ENCODE measurements at places on chromosomes 4 and X.

- DNase-seq: no peak
Measured at GRCh38 chr4:101500742-101501141, 153.4 kb upstream of the PPP3CA start.

- DNase-seq: peak; percentile 53
Measured at GRCh38 chr4:89158884-89159503, 47.7 kb downstream of the TIGD2 start.

GRCh38 chr4:95660719-95661118 lies 111.9 kb upstream of the UNC5C start:
- DNase-seq: no peak

DNA sequence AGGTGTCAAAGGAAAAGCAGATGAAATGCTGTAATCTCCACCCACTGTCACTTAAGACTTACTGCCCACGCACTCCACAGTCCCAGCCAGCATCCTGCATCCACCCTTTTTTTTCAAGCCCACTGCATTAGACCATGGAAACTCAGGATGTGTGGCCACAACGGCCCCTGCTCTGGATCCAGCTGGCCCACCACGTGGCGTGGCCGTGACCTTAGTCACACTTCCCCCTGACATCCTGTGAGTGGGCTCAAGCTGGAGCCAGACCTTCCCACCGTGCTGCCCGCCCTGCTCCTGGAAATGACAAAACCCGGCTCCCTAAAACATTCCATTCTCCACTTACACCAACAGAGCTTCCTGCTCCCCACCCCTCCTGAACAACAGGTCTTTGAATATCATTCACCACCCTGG lies 588.3 kb upstream of the DIPK2B start:
- DNase-seq: no peak

GRCh38 chrX:132853040-132853439 lies 105.4 kb downstream of the HS6ST2 start:
- DNase-seq: no peak

GRCh38 chrX:19846995-19847790 lies 40.2 kb downstream of the SH3KBP1 start:
- DNase-seq: no peak

- DNase-seq: no peak
Measured at GRCh38 chr4:6506616-6507140, 34.3 kb upstream of the PPP2R2C start.

DNA sequence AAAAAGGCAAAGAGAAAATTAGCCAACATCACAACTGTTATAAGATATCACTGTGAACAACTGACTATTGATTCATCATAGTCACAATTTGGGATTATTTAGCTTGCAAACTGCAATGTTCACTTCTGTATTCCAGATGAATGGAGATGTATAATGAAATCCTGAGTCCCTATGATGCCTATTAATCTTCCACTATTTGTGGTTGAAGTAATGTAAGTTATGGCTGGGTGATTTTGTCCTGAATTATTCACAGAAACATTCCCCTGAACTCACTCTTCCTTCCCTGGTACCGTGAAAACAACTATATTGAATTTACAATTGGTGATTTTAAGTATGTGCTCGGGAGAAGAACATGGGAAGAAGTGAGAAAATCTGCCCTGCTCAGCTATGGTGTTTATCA lies 50.8 kb upstream of the NPFFR2 start:
- no peak for DNase-seq

DNA sequence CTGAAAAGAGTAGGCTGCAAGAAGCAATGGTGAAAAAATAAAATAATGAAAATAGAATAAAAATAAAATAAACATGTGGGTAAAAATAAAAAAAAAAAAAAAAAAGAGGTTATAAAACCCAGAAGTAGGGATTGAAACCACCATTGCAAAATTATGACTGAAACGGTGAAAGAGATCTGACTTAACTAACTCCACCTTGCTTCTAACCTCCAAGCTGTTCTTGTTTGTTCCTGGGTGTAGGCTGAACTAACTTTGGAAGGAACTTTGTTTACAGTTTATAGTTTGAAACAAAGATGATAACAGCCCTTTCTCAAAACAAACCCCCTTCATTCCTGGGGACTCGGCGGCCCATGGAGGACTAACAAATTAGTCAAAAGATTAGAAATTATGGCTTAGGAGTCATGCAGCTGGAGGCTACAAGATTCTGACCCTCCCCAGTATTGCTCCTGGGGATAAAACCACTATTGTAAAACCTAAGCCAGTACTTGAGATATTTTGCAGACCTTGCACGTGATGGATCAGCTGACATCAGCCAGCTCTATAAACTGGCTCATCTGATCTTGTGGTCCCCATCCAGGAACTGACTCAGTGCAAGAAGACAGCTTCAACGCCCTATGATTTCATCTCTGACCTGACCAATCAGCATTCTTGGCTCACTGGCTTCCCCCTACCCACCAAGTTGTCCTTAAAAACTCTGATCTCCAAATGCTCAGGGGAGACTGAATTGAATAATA lies 30.4 kb downstream of the DDX60L start:
- no peak for DNase-seq

GRCh38 chrX:5771441-5771840 lies 457.2 kb downstream of the NLGN4X start:
- DNase-seq: no peak

GRCh38 chr4:183201331-183201730 lies 102.3 kb downstream of the WWC2 start:
- DNase-seq: no peak

- DNase-seq: peak; percentile 5
Measured at GRCh38 chr4:152460488-152460887, 75.4 kb downstream of the FBXW7 start.

DNA sequence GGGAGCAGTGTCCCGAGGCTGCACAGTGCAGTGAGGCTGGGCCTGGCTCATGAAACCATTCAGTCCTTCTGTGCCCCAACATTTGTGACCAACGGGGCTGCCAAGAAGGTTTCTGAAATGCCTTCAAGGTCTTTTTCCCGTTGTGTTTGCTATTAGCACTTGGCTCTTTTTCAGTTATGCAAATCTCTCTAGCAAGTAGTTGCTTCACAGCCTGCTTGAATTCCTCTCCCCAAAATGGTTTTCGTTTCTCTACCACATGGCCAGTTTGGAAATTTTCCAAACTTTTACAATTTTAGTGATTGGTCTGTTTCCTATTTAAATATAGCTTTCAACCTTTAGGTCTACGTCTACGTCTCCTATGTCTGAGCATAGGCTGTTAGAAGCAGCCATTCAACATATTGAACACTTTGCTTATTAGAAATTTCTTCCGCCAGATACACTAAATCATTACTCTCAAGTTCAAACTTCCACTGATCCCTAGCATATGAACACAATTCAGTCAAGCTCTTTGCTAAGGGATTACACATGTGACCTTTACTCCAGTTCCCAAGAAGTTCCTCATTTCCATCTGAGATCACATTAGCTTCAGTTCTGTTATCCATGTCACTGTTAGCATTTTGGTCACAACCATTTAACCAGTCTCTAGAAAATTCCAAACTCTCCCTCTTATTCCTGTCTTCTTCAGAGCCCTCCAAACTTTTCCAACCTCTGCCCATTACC lies 901.8 kb downstream of the GLUD2 start:
- DNase-seq: no peak

- no peak for DNase-seq
Measured at GRCh38 chrX:150696866-150697265, 3.7 kb downstream of the MTMR1 start.

DNA sequence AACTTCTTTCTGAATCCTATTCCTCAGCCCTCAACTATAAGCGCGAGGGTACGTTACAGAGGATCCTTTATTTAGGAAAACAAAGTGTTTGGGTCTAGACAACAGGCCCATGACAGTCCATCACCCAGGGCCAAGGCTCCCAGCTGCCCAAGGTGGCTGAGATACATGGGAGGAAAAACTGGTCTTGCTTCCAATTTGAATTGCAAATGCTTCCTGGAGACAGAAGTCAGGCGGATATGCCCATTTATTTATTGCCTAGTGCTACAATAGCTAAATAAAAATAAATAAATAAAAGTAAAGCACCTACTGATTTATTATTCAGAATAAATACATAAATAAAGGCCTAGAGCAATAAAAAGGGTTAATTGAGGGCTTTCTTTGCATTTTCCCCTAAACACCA lies 248.7 kb downstream of the DHX15 start:
- DNase-seq: no peak

- no peak for DNase-seq
Measured at GRCh38 chr4:53651156-53651735, 60.0 kb upstream of the LNX1 start.

DNA sequence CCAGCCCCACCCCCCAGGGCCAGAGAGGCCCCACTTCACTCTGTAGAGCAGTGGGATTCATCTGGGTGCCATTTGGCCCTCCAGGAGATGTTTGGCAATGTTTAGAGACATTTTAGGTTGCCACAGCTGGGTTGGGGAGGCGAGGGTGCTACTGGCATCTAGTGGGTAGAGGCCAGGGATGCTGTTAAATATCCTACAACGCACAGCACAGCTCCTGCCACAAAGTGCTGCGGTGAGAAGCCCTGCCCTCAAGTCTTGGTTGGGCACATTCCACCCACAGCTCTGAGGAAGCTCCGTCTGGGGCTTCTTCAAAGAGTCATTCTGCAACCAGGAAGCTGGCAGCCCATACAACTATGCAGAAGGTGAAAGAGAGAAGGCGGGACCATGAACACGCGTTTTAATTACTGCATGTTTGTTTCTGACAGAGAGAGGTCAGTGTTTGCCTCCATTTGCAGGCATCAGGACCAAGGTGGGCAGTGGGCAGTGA lies 48.1 kb upstream of the FAM9C start:
- no peak for DNase-seq

DNA sequence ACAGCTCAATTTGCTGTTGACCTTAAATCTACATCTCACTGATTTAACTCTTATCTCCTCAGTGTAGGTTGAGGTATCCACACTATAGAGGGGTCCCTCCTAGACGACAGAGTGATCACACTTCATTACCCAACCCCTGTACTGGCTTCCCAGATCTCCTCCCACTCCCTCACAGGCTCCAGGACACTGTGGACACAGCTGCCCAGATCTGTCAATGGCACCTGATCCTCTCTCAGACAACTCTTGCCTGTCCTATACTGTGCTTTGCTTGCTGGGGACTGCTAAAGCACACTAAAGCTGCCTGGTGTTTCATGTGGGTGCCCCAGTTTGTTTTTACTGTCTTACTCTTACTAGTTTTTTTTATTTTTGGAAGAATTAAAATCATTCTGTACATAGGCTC lies 27.9 kb downstream of the RAB40AL start:
- DNase-seq: no peak

GRCh38 chr4:22522706-22523501 lies 7.0 kb upstream of the ADGRA3 start:
- no peak for DNase-seq

- DNase-seq: no peak
Measured at GRCh38 chr4:37538931-37539330, 147.2 kb downstream of the RELL1 start.

- DNase-seq: peak; percentile 50
Measured at GRCh38 chrX:134512566-134512965, 52.6 kb downstream of the HPRT1 start.

- no peak for DNase-seq
Measured at GRCh38 chrX:54560411-54560810, 30.4 kb downstream of the GNL3L start.

DNA sequence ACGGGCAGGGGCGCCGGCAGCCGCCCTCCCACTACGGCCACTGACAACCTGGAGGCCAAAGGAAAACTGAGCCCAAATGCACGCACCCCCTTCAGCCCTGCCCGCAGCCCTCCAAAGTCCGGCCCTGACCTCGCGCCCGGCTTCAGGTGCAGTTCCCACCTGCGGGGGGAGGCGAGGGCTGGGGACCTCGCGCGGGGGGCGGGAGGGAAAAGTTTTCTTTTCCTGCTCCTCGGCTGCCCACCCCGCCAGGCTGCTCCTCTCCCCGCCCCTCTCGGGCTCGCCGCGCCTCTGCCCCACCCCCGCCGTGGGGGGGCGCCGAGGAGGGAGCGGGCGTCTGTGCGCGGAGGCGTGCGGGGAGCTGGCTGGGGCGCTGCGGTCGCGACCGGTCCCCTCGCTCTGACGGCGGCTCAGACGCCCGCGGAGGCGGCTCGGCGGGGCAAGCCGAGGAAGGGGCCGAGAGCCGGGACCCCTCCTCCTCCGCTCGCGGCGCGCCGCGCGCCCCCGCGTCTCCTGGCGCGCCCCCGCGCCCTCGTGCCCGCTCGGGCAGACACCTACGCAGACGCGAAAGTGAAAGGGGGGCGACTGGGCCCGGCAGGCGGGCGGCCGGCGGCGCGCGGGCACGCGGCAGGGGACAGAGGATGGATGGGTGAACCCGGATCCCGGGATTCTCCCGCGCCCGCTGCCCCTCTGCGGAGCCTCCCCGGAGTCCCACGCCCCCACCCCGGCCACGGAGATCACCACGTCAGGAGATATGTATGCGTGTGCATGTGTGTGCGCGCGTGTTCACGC lies 3.1 kb upstream of the NR3C2 start:
- DNase-seq: no peak

DNA sequence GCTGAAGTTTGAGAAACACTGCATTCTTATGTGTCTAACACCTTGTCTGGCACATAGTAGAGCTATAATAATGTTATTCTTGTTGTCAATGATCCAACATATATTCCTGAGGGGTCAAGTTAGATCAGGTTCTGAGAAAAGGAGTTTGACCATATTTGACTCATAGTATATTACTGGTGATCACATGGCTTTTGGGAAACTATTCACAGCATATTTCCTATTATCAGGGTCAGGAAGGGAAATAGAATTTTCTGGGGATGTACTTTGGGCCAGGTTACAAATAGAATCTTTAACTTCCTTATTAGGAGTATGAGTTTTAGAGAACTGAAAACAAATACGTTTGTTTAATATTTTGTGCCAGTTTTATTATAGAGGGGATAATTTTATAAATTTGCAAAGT lies 11.6 kb downstream of the IL15 start:
- DNase-seq: no peak

DNA sequence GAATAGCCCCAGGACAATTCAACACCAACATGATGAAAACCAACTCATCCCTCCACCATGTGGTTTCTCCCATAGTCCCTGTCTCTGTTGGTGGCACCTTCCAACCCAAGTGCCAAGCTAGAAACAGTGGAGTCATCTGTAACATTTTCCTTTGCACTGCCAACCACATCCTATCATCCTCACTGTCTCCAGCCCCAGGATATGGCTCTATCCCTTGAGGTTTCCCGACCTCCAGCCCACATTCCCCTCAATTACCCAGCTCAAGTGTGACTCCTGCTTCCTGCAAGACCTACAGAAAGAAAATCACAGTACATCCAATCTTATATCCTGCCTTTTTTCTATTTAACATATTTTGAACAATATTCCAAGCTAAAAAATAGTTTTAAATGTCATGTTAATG lies 24.2 kb downstream of the PNMA6F start:
- no peak for DNase-seq

GRCh38 chr4:117529401-117529800 lies 444.0 kb upstream of the TRAM1L1 start:
- DNase-seq: no peak

DNA sequence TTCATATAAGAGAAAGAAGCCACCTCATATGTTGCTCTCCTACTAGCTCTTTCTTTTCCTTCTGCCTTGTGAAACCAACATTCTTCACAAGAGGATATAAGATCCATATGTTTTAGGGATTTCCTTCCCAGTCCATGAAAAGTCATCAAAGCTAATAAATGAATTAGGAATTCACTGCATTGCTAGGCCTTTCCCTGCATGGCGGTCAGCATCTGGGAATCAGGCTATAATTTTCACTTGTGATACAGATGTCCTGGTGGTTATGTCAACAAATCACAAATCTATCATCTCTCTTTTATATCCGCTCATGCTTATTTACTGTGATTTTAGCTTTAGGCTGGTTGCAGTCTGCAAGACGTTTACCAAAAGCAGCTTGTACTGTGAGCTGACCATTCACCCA lies 510.0 kb downstream of the NLGN4X start:
- DNase-seq: no peak

GRCh38 chr4:67437974-67438713 lies 107.2 kb downstream of the CENPC start:
- DNase-seq: no peak

GRCh38 chr4:8221476-8221875 lies 22.4 kb downstream of the SH3TC1 start:
- no peak for DNase-seq
